ENCODE measurements at places on chromosomes 12 and 14.

GRCh38 chr12:77777274-77777673, 53.4 kb upstream of the NAV3 start:
- DNase-seq: no peak

DNA sequence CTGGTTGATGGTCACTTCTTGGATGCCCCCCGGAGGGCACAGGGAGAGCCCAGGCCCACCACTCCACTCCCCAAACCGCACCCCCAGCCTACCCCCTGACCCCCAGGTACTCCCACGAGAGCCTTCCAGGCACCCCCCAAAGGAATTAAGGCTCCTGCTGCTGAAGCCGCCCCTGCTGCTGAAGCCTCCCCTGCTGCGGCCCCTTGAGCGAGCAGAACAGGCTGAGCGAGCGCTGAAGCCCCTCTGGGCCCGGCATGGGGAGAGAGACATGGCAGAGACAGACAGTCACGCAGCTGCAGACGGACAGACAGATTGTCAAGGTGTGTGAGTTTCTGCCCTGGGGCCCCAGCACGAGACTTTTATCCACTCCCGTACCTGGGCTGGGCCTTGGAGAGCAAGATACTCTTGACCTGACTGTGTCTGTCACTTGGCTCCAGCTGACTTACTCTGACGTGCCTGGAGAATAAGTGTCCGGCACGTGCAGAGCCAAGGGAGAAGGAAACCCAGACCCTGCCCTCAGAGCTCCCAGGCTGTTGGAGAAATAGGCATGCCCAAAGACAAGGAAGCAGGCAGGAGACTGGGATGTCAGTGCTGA, at the start of gene KRT78:
Gene KRT78, minus strand, starts transcription at position 334 of the 595 bp plus-strand sequence. Its CDS starts 64 bp downstream, at position 270.
- no peak for DNase-seq

DNA sequence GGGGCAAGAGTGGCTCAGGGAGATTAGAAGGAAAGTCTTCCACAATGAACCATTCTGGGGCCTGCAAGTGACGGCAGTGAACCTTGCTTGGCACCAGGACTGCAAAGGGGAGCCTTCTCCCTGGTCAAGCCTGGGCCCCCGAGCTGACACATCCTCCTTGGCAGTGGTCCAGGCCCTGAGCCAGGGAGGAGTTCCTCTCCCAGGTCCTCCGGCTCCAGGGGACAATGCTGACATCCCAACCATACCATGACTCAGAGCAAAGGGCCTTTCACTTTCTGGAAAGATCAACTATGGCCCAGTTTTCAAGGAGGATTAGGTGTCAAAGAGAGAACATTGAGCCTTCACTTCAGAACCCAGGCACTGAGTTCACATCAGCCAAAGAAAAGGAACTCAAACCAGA, 756.5 kb upstream of the TBX3 start:
- no peak for DNase-seq

GRCh38 chr12:105670672-105671071, 340.2 kb downstream of the C12orf75 start:
- DNase-seq: no peak

- DNase-seq: no peak
Measured at GRCh38 chr14:63659726-63660125, 18.1 kb upstream of the WDR89 start.

DNA sequence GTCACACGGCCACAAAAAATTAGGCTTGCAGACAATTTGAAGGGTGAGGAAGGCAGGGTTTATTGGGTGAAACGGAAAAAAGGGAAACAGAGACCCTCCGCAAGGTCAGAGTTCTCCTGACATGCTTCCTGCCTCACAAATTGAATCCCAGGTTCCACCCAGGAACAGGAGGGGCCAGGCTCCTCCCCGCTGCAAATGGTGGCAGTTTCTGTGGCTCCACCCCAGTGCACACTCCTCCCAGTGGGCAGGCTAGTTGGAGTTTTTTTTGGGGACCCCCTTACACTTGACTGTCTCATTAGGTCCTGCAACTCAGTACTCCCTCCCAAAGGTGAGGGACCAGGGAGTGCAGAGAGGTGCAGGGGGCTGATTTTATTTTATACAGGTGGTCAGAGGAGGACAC, 39.4 kb upstream of the PPP1CC start:
- DNase-seq: peak; percentile 34

DNA sequence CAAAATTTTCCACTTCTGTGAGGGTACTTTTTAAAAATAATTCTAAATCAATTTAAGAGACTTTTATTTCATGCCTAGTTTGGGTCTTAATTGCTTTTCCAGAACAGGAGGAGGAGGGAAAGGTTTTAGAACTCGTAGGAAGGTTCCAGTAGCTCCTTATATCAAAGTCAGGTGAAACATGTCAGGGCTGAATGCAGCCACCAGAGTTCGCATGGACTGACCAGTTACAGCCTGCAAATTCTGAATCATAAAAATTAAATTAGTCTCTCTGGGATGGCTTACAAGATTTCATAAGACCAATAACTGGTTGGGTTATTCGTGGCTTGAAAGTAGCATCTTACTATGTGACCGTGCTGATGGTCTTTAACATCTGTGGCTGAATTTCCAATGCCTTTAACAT, 397 bp downstream of the BDKRB1 start:
- no peak for DNase-seq

DNA sequence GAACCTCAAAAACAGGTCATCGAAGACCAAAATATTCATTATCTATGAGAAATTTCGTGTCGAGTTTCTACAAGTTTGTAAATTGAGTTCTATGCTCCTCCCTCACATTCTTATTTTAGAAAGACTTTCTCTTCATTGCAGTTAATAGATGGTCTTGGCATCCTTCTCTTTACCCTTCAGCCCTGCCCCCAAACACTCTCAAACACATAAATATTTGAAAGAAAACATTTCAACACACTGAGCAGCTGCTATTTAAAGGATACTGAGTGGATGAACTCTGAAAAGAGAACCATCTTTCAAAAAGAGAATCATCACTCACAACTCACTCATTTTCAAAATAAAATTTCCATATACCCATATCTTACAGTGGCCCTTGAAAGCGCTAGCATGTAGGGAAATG, 67.1 kb downstream of the NUAK1 start:
- DNase-seq: no peak

DNA sequence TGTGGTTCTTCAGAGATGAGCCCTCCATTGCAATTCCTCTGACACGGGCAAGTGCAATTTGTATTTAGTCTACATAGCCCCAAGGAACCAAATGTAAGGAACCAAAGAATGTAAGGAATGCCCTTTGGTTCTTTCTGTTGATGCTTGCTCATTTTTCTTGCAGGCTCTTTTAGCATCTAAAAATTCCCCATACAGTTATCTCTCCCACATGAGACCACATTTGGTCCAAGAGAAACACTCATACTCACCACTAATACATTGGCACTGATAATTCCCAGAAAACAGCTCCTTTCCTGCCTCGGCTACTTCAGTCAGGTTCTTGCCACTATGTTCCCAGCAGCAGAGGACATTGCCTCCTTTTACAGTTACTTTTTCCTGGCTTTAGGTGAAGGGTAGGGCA, 332.6 kb downstream of the AEBP2 start:
- no peak for DNase-seq

- no peak for DNase-seq
Measured at GRCh38 chr14:56124327-56124726, 6.1 kb downstream of the PELI2 start.

DNA sequence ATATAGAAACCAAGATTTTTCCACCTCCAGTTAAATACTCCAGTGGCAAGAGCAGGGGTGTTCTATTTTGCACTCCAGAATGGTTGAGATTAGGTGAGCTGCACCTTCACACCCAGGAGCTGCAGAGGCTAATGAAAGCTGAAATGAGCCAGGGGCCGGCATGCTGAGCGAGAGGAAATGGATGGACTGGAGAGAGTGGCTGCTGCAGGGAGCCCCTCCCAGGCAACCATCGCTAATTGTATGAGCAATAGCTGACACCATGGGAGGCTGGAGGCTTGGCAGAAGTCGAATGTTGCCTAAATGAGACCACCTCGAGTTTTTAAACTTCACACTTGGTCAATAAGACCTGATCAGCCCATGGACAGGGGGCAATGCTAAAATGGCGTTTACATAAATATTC, 301.8 kb upstream of the TMPO start:
- no peak for DNase-seq

DNA sequence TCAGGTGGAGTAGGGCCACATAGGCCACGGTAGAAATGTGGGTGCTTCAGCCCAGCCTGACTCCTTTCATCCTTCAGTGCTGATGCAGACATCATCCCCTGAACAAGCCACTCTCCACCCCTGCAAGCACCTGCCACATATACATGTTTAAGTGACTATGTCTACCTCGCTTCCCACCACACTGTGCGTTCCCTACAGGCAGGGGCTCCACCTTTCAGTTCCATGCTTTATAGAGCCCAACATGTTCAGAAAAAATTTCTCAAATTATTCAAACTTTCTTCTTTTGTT, 11.6 kb downstream of the SLC7A7 start:
- DNase-seq: no peak

- no peak for DNase-seq
Measured at GRCh38 chr14:75827331-75827730, 154.5 kb downstream of the TGFB3 start.

DNA sequence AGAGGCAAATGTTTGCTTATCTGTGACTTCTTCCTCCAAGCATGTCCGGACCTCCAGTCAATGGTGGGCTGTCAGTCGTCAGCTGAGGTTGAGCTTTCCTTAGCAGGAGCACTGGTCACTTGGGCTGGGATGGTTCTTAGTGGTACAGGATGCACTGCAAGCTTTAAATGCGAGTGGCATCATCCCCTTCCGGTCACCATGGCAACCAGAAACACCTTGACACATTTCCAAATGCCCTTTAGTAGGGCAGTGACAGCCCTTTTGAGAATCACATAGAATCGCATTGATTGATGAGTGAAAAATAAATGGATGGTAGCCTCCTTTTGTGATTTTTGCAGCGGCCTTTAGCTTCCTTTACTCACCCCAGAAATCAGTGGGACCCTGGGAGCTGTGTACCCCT, 24.1 kb downstream of the NTF3 start:
- DNase-seq: no peak

DNA sequence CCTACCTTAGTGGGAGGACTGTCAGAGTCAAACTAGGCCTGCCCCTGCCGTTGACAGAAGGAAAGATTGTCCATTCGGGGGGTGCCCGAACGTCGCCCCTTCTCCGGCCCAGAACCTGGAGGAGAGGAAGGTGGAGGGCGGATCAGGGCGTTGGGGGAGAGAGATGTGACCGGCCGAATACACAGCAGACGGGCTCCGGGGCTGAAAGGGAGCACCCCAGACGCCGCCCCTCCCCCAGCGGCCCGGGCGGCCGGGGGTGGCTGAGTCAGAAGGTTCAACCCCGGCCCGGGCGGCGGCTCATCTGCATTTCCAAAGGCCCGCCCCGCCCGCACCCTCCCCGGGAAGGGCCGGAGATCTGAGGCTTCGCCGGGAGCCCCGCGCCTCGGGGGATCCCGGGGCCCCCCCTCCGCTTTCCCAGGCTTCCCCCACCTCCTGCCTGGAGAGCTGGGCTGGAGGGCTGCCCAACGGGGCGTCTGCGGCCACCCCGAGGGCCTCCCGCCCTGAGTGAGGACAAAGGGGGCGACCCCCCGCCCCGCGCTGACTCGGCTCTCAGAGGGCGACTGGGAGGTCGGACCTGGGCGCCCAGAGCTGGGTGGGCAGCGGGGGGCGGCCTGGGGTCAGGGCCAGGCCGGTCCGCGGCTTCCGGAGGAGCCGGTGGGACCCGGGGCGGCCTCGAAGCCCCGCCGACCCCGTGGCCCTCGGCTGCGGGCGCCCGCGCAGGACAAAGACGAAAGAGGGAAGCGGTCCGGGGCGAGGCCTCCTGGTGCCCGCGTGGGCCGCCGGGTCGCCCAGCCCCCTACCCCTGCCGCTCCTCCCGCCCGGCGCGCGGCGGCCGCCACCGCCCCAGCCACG, 3.7 kb upstream of the SETD1B start:
- peak; percentile 94 for DNase-seq

- peak; percentile 19 for DNase-seq
Measured at GRCh38 chr14:57326253-57326652, 57.5 kb downstream of the AP5M1 start.

- peak; percentile 64 for DNase-seq
Measured at GRCh38 chr12:51393676-51394545, 2.7 kb upstream of the GALNT6 start.

DNA sequence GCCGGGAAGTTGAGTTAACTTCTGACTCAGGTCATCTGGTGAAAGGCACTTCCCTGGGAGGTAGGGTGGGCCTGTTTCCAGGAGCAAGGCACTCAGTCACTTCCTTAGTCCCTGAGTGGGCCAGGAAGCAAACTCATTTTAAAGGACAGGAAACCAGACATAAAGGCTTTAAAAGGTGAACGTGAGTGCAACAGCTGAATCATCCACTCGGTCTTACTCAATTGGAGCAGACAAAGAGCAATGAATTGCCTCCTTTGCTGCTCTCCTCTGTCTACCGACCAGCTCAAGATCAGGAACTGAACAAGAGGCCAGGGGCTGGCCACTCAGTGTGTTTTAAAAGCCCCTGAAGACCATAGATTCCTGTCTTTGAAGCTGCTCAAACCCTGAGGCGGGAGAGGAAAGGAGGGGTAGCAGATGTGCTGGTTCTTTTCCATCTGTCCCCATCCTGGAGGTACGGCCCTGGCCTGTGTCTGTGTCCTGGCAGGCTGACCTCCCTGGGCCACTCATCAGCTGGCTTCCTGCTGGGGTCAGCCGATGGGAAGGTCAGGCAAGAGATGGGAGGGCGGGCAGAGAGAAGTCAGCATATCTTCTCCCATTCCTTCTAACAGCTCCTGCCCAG, 148.9 kb downstream of the PPM1H start:
- peak; percentile 92 for DNase-seq

- no peak for DNase-seq
Measured at GRCh38 chr12:132151145-132151765, 7.0 kb downstream of the NOC4L start.

GRCh38 chr14:34220921-34221320, 241.1 kb downstream of the SPTSSA start:
- peak; percentile 2 for DNase-seq

DNA sequence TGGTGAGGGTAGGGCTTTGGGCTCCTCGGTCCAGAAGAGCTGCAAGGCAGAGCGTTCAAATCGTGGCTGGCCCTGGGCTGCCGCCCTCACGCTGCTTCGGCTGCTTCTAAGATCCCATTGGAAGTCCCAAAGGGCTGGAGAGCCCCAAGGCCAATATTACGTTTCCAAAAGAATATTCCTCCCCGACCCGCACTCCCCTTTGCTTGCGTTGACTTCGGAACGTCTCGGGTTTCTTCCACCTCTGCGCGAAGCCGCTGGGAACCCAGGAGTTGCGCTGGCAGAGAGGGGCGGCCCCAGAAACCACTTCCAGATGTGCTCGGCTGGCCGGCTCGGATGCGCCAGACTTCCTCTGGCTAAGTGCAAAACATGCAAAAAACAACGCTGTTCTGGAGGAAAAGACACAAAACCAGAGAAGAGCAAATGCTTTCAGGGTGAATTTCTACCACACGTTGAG, at the start of gene GLT8D2:
Gene GLT8D2, minus strand, starts transcription at position 285 of the 454 bp plus-strand sequence. CDS start 30,539 bp downstream, outside the sequence.
- DNase-seq: peak; percentile 24

- DNase-seq: no peak
Measured at GRCh38 chr12:110906985-110907384, 13.4 kb downstream of the MYL2 start.

- DNase-seq: peak; percentile 38
Measured at GRCh38 chr12:116194935-116195431, 82.5 kb downstream of the MED13L start.

GRCh38 chr14:102351023-102351422, 11.7 kb downstream of the CINP start:
- DNase-seq: no peak
